Stimulated activated CD8-positive, alpha-beta memory T cell treated with anti-CD3 and anti-CD28 coated beads, Interleukin-12 subunit alpha, Interleukin-12 subunit beta, amount 100 ng/mL, for 1 hour (primary cell): ENCODE measurements at places on chromosomes 12 and 14.

DNA sequence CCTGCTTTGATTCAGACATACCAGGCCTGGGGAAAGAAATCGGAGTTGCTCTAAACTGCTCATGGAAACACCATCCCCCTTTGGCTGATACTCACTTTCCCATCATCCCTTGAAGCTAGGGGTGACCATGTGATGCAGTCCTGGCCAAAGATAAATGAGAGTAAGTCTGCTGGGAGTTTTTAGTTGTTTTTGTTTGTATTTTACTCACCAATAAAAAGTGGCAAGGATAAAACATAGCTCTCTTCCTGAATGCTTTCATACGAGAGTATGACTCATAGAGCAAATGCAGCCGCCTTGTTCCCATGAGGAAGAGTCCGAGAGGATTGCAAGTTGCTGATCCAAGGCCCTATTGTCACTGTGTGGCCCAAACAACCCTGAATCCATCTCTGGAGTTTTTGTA, 126.4 kb upstream of the TMEM132C start:
- DNase-seq: no peak

GRCh38 chr14:64176330-64176729, 117.8 kb downstream of the ESR2 start:
- DNase-seq: no peak

DNA sequence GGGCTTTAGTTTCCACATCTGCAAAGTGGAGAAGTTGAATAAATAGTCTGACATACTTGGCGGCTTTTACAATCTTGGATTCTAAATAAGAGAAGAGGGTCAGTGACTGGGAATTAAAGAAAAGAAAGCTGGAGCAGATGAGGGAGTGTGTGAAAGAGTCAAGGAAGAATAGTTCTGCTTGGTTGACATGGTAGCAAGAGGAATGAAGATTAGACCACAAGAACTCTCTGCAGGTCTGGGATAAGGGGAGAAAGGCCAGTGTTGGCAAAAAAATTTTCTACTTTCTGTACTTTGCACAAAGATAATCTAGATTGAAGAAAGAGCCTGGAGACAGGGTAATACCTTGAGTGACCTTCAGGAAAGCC, 5.9 kb downstream of the ITGB7 start:
- no peak for DNase-seq

GRCh38 chr14:31881531-31882310, 195.4 kb upstream of the ARHGAP5 start:
- DNase-seq: no peak

DNA sequence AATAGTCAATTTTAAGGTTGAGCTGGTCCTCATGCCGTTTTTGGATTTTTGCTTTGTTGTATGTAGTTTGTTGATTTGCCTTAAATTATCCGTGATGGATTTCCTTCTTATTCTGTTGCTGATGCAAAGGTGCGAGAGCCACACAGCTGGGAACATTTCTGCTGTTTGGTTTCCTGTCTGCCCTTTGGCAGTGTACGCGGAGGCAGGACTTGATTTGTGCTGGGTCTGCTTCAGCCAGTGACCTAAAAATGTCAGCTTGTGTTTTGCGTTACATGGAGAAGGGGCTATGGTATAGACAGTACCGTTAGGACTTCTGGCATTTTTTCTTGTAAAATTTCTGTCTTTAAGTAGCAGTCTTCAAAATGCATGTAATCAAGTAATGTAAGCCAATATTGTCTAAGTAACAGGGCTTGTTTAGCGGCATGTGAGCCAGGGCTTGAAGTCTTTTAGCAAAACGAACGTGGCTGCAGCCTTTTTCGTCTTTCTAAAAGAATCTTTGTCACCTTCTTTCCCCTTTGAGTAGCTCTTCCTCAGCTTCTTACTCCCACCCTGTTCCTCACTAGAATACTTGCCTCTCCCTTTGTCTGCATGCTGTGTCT, 18.2 kb upstream of the RD3L start:
- no peak for DNase-seq

GRCh38 chr12:104921340-104921739, 36.8 kb downstream of the SLC41A2 start:
- DNase-seq: no peak

GRCh38 chr14:91237219-91237618, 7.3 kb downstream of the GPR68 start:
- no peak for DNase-seq

DNA sequence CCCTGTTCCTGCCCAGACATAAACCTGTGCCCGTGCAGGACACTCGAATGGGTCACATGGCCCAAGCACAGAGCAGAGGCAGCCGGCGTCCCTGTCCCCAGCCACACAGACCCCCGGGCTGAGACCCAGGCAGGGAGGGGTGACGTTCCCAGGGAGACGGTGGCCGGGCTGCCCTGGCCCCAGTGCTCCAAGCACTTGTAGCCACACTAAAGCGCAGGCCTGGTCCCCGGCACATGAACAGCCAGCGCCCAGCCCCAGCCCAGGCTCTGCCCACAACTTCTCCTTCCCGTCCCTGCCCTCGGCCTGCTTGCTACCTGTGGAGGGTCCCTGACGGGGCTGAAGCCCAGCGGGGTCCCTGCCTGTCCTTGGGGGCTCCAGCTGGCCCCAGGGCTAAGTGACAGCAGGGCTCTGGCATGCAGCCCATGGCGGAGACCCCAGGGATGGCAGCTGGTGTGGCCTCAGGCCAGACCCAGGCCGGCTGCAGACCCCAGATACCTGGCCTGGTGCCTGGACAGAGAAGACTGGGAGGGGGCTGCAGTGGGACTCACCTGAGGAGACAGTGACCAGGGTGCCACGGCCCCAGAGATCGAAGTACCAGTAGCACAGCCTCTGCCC, 338.4 kb downstream of the TMEM121 start:
- DNase-seq: no peak
